ENCODE measurements at places on chromosomes 3 and 15.

DNA sequence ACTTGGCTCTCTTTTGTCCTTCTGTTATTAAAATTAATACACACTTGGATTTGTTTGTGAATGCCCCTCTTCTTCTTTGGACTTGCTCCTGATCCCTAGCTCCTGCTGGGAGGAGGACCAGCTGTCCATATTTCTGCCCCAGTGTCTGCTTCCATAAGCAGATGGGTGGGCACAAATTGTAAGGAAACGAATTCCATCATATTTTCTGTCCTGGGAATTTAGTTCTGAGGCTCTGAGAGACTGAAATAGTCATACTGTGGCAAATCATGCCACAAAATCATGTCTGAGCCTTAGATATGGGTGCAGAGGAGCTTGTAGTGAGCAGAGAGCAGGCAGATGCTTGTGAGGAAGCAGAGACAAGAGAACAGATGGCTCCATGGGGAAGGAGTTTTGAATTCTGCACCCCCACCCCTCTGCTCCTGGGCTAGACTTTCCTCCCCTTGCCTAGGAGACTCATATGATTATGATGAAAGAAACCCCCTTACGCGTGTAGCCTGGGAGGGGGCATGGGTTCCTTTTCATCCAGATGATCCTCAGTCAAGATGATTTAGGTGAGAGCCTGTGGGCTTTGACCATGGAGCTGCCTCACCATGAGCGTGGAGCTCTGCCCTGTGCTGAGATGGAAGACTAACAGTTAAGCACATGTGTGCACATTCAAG, 50.6 kb downstream of the SV2B start:
- no peak for DNase-seq

- DNase-seq: no peak
Observed at GRCh38 chr3:129567176-129567705, 24.3 kb downstream of the H1-8 start.

DNA sequence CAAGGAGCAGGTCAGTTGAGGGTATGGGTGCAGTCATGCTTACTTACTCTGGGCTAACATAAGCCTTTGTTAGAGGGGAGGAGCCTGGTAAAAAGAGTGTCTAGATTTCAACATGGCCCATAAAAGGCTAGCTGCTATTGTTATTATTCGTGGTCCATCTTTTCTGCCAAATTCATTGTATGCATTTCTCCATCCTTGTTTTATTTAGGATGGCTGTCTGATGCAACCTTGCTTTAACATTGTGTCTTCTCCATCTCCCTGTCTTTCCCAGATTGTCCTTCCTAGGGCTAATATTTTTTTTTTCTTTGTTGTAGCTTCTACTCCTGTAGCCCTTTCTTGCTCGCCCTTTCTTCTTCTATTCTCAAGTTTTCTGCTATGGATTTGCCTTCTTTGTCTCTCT, 12.6 kb downstream of the RBMS3 start:
- DNase-seq: no peak

DNA sequence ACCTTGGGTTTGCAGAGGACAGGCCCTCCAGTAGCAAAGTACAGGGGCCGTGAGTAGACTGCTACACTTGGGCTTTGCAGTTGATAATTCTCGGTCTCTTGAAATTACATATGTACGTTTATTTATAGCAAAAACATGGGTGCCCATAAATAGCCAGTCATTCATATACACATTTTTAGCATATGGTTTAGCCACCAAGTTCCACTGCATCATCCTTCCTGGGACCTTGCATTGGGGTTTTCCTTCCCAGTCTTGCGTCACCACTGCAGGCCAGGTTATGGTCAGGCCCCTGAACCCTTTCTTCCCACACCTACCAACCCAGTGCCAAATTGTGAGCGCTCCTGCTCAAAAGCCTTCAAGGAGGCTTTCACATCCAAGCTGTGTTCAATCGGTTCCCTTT, 12.7 kb downstream of the KLHL25 start:
- DNase-seq: no peak

- DNase-seq: no peak
Observed at GRCh38 chr15:100895721-100896120, 16.1 kb downstream of the ALDH1A3 start.

DNA sequence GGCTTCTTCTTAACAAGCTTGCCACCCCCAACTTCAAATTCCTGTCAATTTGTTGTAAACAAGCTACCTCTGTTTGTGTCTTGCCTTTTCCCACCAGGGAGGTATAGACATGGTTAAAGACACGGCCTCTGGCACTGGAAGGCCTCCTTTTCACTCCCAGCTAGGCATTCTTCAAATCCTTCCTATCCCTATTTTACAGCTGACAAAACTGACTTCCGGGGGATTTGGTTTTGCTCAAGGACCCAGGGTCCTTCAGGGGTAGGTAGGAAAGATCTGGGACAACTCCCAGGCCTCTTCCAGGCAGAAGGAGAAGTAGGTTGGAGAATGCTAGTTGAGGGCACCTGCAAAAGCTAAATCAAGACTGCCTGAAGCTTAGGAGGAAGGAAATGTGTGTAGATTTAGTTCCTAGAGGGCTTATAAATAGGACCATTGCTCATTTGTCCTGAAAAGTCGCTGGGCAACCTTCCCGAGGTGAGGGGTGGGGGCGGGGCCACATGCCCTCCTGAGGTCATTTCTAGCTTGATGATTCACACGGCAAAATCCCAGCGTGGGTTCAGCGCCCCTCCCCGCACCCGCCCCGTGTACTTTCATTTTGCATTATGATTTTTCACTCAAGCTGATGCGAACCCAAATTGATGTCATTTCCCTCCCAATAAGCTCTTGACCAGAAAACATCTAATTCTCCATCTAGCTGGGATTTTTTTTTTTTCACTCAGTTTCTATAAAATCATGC, 365.5 kb downstream of the SHQ1 start:
- no peak for DNase-seq

- DNase-seq: no peak
Observed at GRCh38 chr3:72630969-72631344, 217.3 kb downstream of the SHQ1 start.

DNA sequence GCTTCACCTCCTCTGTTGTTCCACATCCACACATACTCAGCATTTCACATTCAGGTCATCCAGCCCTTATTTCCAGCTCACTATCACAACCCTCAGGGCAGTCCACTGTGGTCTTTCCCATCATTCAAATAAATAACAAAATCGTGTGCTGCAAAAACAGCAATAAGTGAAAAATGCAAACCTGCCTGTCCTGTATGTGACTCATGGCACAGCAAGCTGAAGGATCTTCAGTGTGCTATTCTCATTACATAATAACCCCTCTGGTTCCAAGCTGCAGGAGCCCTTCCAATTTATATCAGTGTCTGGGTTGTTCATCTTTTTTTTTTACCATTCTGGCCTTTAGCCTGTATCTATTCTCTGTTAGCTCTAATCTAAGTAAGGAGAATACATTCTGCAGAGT, 185.3 kb upstream of the UBE2E2 start:
- DNase-seq: no peak

- DNase-seq: no peak
Observed at GRCh38 chr3:131174752-131175151, 148.1 kb downstream of the NEK11 start.

DNA sequence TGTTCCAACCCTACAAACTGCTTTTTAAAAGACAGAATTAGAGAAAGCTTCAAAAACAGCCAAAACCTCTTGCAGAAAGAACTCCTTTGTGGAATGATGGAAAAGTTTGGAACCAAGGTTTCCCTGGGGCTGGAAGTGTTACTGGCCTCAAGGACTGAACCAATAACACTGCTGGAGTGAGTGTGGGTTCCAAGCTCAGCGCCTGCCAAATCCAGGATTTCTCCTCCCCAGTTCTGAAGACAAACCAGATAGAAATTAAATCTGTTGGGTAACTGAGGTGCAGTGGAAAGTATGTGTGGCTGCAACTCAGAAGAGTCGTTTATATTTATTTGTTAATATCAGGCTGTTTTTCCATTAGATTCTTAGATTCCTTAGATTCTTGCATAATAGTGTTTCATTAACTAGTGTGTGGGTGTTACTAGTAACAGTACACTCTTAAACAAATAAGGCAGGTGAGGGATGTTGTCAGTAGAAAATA, 66.5 kb upstream of the FNDC3B start:
- no peak for DNase-seq

DNA sequence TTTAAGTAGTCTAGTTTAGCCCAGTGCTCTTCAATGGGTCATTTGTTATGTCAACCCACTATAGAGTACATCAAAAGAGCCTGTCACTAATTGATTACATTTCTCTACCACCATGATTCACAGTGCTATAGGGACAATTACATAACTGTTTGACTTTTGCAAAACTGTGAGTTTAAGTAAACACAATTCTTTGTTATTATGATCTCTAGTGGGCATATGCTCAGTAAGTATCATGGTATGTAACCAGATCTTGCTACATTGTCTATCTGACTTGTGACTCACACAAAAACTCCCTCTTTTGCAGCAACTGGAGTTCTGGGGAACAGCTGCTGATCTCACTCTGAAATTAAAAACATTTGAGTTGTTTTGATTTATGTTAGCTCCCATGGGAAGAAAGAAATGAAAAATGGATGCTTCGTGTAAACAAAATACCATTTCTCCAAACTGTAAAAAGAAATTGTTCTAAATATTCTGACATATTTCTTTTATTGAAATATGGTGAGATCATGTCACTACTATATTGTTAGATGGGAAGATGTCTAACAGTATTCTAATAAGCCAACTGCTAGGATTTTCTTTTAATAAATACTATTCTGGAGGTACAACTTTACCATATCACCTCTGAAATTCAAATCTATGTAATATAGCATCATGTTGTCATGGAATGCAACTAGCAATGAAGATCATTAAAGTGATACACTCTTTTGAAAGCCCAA, 470.4 kb downstream of the ROBO1 start:
- no peak for DNase-seq

- DNase-seq: no peak
Observed at GRCh38 chr15:55222588-55222987, 25.8 kb upstream of the RSL24D1 start.

- no peak for DNase-seq
Observed at GRCh38 chr15:55250392-55250791, 39.2 kb downstream of the RAB27A start.

- no peak for DNase-seq
Observed at GRCh38 chr3:160698599-160699195, 21.7 kb downstream of the ARL14 start.

- no peak for DNase-seq
Observed at GRCh38 chr3:138459619-138460535, 25.5 kb downstream of the ESYT3 start.

DNA sequence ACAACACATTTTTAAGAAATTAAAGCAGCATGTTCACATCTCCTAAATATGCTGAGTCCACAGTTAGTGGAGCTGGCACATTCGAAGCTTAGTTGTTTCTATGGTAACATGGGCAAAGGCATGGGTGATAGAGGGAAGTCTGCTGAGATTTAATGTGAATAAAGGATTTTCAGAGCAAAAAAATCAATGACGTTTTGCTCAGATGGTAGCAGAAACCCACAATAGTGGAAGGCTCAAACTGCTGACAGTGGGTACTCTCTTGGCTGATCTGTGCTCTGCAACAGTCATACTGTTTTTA, 795.1 kb upstream of the ARPP21 start:
- DNase-seq: no peak

GRCh38 chr3:194137506-194138474, 1.8 kb downstream of the HES1 start:
- no peak for DNase-seq

GRCh38 chr3:183375337-183375736, 53.1 kb downstream of the MCF2L2 start:
- DNase-seq: no peak

DNA sequence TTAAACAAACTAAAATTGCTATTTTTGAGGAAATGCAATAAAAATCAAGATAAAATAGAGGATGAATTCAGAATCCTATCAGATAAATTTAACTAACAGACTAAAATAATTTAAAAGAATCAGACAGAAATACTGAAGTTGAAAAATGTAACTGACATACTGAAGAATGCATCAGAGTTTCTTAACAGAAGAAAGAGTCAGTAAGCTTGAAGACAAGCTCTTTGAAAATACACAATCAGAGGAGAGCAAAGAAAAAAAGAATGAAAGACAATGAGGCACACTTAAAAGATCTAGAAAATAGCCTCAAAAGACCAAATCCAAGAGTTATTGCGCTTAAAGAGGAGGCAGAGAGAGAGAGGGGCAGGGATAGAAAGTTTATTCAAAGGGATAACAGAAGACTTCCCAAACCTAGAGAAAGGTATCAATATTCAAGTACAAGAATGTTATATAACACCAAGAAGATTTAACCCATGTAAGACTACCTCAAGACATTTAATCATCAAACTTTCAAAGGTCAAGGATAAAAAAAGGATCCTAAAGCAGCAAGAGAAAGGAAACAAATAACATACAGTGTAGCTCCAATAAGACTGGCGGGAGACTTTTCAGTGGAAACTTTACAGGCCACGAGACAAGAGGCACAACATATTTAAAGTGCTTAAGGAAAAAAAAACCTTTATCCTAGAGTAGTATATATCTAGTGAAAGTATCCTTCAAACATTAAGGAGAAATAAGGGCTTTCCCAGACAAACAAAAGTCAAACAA, 24.7 kb downstream of the PEAK1 start:
- DNase-seq: no peak
